ENCODE measurements at places on chromosomes 5 and 9.

DNA sequence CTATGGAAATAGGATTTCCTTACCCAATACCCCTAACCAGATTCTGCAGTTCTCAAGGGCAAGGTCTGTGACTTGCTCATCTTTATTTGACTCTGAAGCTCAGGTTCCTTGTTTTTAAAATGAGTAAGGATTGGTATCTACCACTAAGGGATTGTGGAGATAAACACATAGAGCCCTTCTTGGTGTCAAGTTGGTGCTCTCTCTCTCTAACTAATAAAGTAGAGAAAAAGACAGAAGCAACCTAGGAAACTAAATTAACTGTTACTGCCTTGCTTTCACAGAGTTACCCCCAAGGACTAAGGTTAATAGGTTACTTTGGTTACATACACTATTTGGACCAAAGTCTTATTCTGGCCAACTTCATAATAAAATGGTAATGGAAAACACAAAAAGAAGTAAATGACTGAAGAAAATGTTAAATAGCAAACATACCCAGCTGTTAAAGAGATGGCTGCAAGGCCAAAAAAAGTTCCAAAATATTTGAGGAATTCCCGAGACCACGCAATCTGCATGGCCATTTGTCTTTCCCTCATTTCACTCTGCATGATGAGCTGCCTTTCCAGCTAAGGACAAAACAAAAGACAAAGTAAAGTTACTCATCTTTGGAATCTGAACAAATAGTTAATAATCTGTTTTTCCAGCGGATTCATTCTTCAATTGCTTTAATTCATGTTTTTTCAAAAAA is 21.8 kb upstream of the RLN1 start:
- DNase-seq = no peak

DNA sequence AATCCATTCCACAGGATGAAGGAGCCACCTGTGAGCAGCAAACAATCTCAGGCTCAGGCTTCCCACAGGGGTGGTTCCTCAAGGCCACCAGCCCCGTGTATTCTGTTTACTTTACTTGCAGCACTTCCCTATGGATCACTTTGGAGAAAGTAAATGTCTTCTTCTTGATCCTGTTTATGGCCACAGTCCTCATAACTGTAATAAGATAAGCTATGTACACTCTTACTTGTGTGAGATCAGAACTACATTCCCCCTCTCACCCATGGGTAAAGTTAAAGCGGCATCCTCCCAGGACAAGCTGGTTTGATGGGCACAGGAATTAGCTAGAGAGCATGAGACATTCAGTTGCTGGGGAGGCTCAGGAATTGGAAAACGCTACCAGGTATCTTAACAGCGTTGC is 86.1 kb downstream of the TMEM215 start:
- no peak for DNase-seq

DNA sequence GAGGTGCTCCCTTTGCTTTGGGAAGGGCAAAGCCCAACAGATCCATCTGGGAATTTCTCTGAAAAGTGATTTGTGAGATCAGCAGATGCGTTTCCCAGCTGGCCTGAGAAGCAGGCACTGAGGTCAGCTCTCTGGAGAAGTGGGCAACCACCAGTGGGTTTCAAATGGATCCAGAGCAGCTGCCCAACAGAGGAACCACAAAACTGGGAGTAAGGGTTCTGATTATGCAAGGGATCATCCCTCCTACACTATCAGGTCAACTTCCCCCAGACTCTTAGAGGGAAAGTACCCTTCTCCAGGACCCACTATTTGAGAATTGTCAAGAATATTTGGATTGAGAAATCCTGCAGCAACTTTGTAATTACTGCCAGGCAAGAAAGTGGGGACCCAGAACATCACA is 21.7 kb downstream of the CCL28 start:
- DNase-seq = no peak

GRCh38 chr5:177302354-177303110 is 987 bp downstream of the RAB24 start:
- DNase-seq = no peak

Data from activated CD8-positive, alpha-beta memory T cell treated with anti-CD3 and anti-CD28 coated beads, Interleukin-2, amount 50 U/mL, for 48 hours (primary cell).